RKO (cell line): ENCODE measurements at places on chromosomes 4 and X.

DNA sequence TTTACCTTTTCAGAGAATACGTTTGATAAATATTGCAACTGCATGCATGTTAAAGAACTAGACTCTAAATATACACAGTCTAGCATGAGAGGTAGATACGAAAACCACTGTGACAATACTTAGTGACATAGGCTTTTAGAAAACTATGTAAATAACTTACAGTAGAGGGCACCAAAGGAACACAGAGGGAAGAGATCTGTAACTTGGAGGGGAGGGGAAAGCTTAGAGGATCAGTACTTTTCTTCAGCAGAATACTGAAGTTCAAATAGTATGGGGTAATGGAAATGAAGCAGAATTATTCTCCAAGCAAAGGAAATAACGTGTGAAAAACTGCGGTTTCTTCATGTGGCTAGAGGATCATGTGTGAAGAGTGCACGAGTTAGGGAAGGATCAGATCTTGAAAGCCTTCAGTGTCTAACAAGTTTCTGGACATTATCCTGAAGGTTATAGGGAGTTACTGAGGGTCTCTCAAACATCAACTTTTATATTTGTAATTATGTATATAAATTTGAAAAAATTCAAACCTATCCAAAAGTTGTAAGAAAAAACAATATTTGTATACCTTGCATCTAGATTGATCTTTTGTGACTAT lies 264.3 kb downstream of the NPFFR2 start:
- DNase-seq, result peak; percentile 70

GRCh38 chr4:176971576-176972115 lies 178.9 kb upstream of the VEGFC start:
- DNase-seq, result no peak

- no peak for DNase-seq
Measured at GRCh38 chrX:51917604-51918003, 24.2 kb downstream of the MAGED1 start.

GRCh38 chr4:63563288-63564014 lies 845.8 kb downstream of the TECRL start:
- peak; percentile 20 for DNase-seq

DNA sequence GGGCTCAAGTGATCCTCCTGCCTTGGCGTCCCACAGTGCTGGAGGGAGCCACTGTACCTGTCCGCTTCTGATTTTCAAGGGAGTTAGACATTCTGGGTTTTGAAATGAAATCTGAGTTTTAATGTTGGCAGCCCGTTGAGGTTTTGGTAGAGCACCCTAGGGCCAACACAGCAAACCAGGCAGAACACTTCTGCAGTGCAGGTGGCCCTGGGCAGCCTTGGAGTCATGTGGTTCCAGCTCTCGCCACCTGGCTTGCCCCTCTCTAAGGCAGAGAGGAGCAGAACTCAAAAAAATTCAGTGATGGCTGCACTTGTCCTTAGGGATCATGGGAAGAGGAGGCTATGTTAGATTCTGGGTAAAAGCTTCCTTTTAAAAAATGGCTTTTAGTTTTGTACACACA lies 74.9 kb downstream of the CLDN34 start:
- no peak for DNase-seq

GRCh38 chr4:57490520-57491255 lies 380.5 kb upstream of the IGFBP7 start:
- DNase-seq, result no peak

DNA sequence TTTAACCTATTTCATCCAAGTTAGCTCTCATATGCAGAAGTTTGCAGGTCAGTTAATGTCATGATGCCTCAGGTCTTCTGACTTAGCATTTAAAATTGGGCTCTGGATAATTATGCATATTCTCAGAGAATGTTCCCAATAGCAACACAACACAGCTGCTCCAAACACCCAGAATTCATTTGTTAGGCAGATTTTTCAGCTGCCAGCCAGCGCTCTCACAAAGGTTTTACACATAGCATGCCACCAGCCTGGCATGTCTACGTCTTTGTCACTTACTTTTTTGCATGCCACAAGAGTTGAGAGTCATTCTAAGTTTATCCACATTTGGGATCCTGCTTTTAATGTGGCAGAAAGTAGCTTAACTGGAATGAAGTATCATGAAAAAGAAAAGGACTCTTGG lies 84.8 kb downstream of the LIMCH1 start:
- DNase-seq, result no peak

- no peak for DNase-seq
Measured at GRCh38 chr4:2608291-2608690, 71.8 kb downstream of the FAM193A start.

DNA sequence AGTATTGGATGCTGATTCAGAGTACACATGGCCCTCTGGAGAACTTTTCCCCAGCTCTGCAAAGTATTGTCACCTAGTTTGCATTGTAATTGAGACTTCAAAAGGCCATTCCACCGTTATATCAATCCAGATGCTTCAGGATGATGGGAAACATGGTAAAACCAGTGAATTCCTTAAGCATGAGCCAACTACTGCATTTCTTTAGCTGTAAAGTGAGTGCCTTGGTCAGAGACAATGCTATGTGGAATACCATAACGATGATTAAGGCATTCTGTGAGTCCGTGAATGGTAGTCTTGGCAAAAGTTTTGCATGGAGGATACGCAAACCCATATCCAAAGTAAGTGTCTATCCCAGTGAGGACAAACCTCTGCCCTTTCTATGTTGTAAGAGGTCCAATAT lies 355.2 kb downstream of the DCAF12L2 start:
- no peak for DNase-seq

GRCh38 chr4:36230534-36230933 lies 13.8 kb downstream of the ARAP2 start:
- DNase-seq, result no peak

- DNase-seq, result no peak
Measured at GRCh38 chr4:3669553-3669949, 96.6 kb upstream of the ADRA2C start.

DNA sequence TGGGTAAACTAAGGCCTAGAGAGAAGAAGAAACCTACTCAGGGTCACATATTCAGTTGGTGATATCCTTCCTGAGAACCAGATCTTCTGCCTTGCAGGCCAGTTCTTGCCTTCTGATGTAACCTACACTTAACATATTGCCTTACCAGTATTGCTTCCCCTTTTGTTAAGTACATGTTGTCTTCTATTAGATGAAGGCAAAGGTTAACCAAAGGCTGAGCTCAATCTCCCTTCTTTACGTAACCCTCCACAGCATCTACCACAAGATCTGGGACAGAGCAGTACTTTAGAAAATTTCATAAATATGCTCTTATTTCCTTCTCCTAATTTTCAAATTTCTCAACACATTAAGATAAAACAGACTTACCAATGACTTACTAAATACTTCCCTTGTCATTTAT lies 474.4 kb downstream of the SH2D1A start:
- DNase-seq, result no peak

DNA sequence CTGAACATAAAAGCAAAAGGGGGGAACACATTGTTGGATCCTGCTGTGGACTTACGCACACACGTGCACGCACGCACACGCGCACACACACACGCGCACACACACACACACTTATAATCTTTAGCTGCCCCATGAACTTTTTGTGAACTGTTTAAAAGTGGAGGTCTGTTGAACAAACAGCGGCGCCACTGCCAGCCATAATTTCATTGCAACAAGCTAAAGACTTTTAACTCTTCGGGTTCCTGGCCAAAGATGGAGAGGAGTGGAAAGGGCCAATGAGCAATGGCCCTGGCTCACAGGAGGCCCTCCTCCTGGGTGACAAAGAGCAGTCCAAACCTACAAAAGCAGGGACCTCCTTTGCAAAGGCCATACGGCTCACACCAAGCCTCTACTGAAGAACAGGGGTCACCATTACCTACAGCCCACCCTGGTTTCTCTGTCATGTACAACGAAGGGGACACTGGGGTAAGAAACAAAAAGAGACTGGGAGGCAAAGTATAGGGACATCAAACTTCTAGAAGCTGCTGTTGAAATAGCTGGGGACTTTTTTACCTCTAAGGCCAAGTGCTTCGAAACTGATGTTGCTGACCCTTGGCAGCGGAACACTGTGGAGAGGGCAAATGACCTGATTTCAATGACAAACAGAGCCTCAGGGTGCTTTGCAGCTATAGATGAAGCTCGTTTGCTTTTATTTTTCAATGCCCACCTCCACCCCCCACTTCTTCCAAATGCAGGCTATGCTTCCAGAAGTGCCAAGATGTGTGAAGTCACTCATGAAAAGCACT lies 16.7 kb downstream of the BCOR start:
- DNase-seq, result no peak

DNA sequence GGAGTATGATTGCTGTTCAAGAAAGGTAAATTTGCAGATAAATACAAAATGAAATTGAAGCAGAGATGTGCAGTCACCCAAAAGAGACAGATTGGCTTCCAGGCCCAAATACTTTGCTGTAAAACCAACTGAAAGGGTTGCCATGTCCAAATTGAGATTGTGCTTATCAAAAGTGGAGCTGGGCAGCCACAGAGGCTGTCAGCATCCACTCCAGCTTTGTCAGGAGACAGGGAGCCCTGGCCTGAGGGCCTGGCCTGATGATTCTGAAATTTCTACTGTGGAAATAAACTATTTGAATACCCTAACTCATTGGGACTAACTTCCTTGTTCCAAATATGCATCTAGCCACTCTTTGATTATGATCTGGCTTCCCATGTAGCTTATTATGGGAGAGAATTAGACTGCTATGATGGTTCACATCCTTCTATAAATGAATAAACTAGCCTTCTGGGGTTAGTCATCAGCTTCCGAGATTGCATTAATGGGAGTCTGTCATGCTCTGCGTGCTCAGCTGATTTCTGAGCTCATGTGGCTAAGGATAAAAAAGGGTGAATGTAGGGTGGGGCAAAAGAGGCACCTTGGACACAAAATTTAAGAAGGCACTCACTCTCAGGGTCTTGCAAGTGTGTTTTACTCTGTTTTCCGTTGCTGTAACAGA lies 48.2 kb downstream of the SLC34A2 start:
- peak; percentile 31 for DNase-seq

- no peak for DNase-seq
Measured at GRCh38 chrX:15745179-15745578, 7.1 kb downstream of the CA5B start.

DNA sequence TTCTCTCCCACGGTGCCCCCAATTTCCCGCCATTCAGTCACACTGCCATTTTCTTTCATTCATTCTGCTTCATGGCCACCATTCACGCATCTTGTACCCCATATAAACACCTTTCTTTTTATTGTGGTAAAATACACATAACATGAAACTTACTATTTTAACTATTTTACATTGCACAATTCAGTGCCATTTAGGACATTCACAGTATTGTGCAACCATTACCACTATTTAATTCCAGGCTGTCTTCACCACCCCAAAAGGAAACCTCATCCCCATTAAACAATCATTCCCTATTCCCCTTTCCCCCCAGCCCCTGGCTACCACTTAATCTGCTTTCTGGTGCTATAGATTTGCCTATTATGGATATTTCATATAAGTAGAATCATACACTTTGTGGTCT lies 15.9 kb downstream of the SPACA5 start:
- no peak for DNase-seq

- DNase-seq, result no peak
Measured at GRCh38 chrX:15200871-15201270, 69.0 kb downstream of the ASB9 start.

DNA sequence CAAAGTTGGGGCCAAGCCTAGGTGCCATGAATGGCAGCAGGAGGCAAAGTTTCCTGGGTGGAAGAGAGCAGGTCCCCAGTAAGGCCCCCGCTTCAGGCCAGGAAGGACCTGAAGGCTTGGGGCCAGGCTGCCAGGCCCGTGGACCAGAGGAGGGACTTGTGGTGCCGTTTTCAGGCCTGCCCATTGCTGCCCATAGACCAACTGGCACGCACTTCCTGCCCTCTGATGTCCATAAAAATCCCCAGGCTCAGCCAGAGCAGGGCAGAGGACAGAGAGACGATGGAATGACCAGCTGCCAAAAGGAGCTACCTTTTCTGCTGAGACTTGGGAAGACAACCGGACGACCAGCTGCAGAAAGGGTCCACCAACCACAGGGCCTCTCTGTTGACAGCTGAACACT lies 1205.5 kb downstream of the ARAP2 start:
- no peak for DNase-seq

- DNase-seq, result peak; percentile 95
Measured at GRCh38 chr4:139554893-139555704, 920 bp downstream of the SETD7 start.

DNA sequence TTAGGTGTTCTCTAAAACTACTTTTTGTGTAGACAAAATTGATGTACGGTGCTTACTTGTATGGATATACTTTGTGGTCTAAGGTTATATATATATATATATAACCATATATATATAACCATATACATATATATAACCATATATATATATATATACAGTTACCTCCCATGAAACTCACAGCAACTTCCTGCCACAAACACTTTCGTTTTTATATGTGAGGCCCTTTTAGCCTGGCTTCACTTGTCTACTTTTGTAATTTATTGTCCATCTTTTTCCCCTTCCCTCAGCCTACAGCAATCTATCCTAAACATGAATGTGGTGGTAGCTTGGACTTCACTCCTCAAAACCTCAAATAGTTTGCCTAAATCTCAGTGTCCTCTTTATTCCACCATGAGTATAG lies 72.8 kb upstream of the NPFFR2 start:
- DNase-seq, result no peak

GRCh38 chr4:181289198-181289597 lies 954.0 kb upstream of the TENM3 start:
- no peak for DNase-seq

GRCh38 chr4:5631352-5632065 lies 76.8 kb downstream of the EVC2 start:
- DNase-seq, result no peak

DNA sequence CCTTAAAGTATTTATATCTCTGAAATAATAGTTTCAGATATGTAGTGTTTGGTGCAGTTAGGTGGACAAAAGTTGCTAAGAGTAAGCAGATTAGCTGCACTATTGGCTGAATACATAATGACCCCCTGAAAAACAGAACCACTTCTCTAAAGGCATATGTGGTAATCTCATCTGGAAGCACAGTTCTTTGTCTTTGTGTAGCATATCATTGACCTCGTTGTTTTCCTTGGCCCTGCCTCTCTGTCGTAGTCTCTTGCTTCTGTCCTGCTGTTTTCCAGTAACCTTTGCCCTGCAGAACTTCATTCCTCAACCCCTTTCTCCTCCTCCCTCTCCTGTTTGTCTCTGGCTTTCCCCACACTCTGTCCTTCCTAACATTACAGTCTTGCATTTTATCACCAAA lies 41.4 kb downstream of the JADE3 start:
- no peak for DNase-seq

GRCh38 chr4:70915874-70916559 lies 13.8 kb downstream of the MOB1B start:
- no peak for DNase-seq

GRCh38 chr4:16119981-16120380 lies 36.2 kb upstream of the PROM1 start:
- DNase-seq, result no peak

DNA sequence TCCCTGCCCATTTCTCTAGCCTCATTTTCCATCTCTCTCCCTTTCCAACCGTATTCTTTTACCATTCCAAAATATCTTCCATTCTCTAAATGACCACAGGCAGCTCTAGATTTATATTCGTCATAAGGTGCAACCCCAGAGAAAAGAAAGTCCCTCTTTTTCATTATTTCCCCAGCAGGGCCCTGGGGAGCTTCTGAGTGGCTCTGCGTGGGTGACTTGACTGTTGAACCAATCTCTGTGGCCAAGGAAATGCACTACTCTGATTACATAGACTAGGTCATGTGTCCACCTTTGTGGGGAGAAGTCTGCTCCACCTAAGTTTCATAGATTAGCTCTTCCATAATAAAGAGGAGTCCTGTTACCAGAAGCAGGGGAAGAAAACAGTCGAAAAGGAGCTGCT lies 51.4 kb downstream of the ATOH1 start:
- no peak for DNase-seq
